ENCODE measurements at places on chromosomes 5 and 9.

DNA sequence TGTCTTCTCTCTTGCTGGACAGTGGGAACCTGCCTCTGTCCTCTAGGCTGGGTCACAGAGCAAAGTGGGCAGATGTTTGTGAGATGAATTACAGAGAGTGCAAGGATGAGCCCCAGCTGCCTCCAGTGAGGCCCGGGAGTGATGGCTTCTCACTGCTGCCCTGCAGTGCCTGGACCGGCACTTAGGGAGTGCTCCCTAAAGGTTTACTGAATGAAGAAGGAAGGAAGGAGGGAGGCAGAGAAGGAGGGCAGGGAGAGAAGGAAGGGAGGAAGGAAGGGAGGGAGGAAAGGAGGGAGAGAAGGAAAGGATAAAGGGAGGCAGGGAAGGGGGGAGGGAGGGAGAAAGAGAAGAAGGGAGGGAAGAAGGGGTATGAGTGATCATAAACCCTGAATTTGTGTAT, 42.7 kb upstream of the GRHPR start:
- H3K4me1 ChIP-seq, result no peaks in the 10 kb centered on the region
- no peaks in the 10 kb centered on the region for H3K27me3 ChIP-seq
- no peak overlapping the region for H3K4me3 ChIP-seq
- H3K36me3 ChIP-seq, result no peaks in the 10 kb centered on the region
- DNase-seq, result no peak

- H3K27ac ChIP-seq, result no peak overlapping the region
- H3K4me1 ChIP-seq, result peaks cover 9% of the 10 kb centered on the region
- no peak overlapping the region for H3K4me3 ChIP-seq
- no peaks in the 10 kb centered on the region for H3K27me3 ChIP-seq
- DNase-seq, result peak; percentile 46
- H3K36me3 ChIP-seq, result no peaks in the 10 kb centered on the region
These were observed 233.1 kb downstream of the ADAMTSL1 start for GRCh38 chr9:18707061-18707461.

GRCh38 chr5:31364881-31365636, 166.8 kb downstream of the DROSHA start:
- H3K36me3 ChIP-seq, result no peaks in the 10 kb centered on the region
- H3K27ac ChIP-seq, result no peak overlapping the region
- no peaks in the 10 kb centered on the region for H3K4me1 ChIP-seq
- no peak for DNase-seq
- H3K4me3 ChIP-seq, result no peak overlapping the region

GRCh38 chr9:123168586-123168985, 99.8 kb downstream of the STRBP start:
- no peak for DNase-seq
- H3K4me3 ChIP-seq, result no peak overlapping the region
- H3K27ac ChIP-seq, result no peak overlapping the region
- H3K27me3 ChIP-seq, result no peaks in the 10 kb centered on the region

DNA sequence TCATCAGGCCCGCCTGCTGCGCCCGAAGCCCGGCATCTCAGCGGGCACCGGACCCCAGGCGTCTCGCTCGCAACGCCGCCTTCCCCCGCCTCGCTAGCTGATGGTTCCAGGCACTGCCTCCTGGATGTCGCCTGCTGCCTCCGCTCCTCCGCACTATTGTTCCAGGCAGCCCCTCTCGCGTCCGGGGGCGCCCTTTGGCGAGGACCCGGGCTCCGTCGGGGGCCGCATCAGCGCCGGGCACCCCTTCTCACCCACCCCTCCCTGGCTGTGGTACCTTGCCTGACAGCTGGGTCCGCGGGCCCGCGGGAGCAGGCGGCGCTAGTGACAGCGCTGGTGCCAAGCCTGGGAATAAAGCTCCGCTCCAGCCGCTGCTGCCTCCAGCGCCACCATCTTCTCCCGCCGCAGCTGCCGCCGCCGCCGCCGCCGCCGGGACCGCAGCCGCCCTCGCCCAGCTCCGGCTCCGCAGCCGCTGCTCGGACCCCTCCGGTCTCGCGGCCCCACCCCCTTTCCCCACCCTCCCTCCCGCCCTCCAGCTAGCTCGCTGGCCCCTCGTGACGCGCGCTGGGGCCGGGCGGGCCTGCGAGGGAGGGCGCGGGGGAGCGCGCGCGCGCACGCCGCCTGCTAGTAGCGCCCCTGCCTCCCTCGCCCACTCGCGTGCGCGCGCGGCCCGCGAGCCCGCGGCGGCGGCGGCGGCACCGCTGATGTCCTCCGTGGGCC, at the start of gene APBA1:
TSS of gene APBA1 (minus strand) at position 493 of the 717 bp plus-strand sequence.
- peak within 1 kb of the TSS; percentile 77 for H3K4me3 ChIP-seq
- no peaks in the 10 kb centered on the region for H3K36me3 ChIP-seq
- H3K27me3 ChIP-seq, result peaks cover 12% of the 10 kb centered on the region
- peaks cover 26% of the 10 kb centered on the region for H3K4me1 ChIP-seq

DNA sequence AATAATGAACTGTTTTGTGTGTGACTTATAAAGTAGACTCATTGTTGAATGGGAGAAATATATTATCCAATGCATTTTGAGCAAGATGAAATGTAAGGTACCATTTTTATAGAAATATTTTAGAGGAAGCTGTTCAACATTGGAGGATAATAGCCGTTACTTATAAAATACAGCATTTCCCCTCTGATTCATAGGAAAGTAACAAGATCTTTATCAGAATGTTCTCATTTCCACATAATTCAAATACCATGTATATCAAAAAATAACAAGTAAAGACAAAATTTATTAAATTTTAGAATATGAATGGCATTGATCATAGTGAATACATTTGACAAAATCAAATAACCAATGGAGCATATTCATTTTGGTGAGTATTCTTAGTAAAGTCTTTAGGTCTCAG, 346.7 kb upstream of the PTGER4 start:
- H3K4me3 ChIP-seq, result no peak overlapping the region
- no peaks in the 10 kb centered on the region for H3K27me3 ChIP-seq
- no peak overlapping the region for H3K27ac ChIP-seq
- no peaks in the 10 kb centered on the region for H3K4me1 ChIP-seq
- DNase-seq, result no peak

- no peaks in the 10 kb centered on the region for H3K4me1 ChIP-seq
- no peak for DNase-seq
- no peaks in the 10 kb centered on the region for H3K36me3 ChIP-seq
- H3K27me3 ChIP-seq, result no peaks in the 10 kb centered on the region
- no peak overlapping the region for H3K4me3 ChIP-seq
These were observed 1290.0 kb downstream of the EFNA5 start for GRCh38 chr5:106380736-106381135.

DNA sequence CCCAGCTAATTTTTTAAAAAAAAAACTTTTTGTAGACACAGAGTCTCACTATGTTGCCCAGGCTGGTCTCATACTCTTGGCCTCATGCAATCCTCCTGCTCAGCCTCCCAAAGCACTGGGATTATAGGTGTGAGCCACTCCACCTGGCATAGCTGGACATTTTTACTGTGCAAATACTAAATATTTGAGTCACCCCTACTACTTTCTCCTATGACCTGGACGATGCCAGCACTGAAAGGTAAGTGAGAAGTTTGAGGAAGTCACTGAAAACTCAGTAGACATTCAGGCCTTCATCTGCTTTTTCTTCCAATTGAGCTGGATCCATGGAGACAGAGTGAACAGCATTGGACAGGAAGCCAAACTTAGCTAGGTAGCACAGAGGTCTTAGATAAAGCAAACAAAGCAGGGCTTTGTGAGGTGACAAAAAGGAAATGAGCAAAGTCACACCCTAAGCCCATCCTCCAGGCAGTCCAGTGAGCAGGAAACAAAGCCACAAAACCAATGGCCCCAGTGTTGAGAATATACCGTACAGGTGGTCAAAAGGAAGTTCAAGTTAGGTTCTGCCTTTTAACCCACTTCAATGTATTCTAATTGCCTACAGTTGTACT, 192.6 kb upstream of the RASA1 start:
- H3K27ac ChIP-seq, result no peak overlapping the region
- no peaks in the 10 kb centered on the region for H3K27me3 ChIP-seq
- H3K4me3 ChIP-seq, result no peak overlapping the region

GRCh38 chr9:125189361-125190289, at the start of gene PPP6C:
TSS of gene PPP6C (minus strand) at chr9:125189803. CDS start at chr9:125189718, 85 bp downstream.
- DNase-seq, result peak; percentile 97
- H3K36me3 ChIP-seq, result no peaks in the 10 kb centered on the region
- peaks cover 54% of the 10 kb centered on the region for H3K4me1 ChIP-seq
- peak within 1 kb of the TSS; percentile 92 for H3K27ac ChIP-seq
- no peaks in the 10 kb centered on the region for H3K27me3 ChIP-seq
- H3K4me3 ChIP-seq, result peak within 1 kb of the TSS; percentile 100

DNA sequence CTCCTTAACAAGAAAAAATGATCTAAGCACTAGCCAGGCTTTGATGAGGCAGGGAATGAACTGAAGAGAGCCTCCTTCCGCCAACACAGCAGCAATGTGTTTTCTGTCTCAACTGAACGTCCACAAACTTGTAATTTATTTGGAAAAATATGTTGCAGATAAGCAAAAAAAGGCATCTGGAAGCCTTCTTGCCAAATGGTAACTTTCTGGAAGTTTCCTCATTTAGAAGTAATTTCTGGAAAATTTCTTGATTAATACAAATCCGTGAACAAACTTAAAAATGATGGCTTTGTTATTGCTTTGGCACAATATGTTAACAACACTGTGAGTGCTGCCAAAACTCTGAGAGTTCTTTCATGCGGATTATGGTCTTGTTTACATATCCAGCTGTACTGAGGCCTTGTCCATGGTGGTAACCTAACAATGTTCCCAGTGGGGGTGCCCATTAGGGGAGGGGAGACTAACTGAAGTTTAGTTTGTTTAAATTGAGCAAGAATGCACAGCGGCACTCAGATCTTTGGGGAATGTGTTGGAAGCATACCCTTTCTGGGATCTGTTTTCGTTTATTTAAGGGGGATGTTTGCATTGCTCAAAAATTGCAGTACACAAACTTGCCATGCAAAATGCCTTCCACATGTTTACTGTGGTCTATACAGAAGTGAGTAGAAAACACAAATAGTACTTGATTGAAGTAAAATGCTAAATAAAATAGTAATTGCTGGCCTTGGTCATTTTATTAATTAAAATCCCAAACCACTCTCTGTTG, 334.7 kb downstream of the NR2F1-AS1 start:
- peaks cover 29% of the 10 kb centered on the region for H3K4me1 ChIP-seq
- no peaks in the 10 kb centered on the region for H3K36me3 ChIP-seq
- DNase-seq, result no peak
- no peak overlapping the region for H3K4me3 ChIP-seq
- H3K27ac ChIP-seq, result no peak overlapping the region

DNA sequence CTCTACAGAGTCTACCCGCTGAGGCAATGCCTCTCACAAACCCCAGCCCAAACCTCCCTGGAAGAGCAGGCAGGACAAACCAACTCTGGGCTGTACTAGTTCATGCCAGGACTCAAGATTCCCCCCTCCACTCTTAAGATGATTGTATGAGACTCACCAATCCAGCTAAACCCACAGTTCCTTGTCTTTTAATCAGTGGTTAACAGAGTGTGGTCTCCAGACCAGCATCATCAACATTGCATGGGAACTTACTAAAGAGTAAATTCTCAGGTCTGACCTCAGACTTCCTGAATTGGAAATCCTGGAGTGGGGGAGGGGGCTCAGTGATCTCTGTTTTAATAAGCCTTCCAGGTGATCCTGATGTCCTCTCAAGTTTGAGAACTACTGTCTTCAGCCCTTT, 240.9 kb downstream of the GAS1 start:
- H3K27ac ChIP-seq, result no peak overlapping the region
- DNase-seq, result no peak
- no peaks in the 10 kb centered on the region for H3K27me3 ChIP-seq
- H3K4me1 ChIP-seq, result no peaks in the 10 kb centered on the region
- H3K36me3 ChIP-seq, result no peaks in the 10 kb centered on the region

- no peaks in the 10 kb centered on the region for H3K27me3 ChIP-seq
- H3K36me3 ChIP-seq, result peaks cover 40% of the 10 kb centered on the region
- no peak for DNase-seq
- H3K4me3 ChIP-seq, result no peak overlapping the region
These were observed 49.8 kb downstream of the PRRT1B start for GRCh38 chr9:131594906-131595665.

- no peak overlapping the region for H3K4me3 ChIP-seq
- DNase-seq, result no peak
- no peaks in the 10 kb centered on the region for H3K36me3 ChIP-seq
- no peak overlapping the region for H3K27ac ChIP-seq
- H3K27me3 ChIP-seq, result no peaks in the 10 kb centered on the region
These were observed 192.7 kb downstream of the TENT4A start for GRCh38 chr5:6905883-6906282.

GRCh38 chr9:36074870-36075532, 38.3 kb downstream of the RECK start:
- DNase-seq, result peak; percentile 68
- H3K27ac ChIP-seq, result peak overlapping the region; percentile 27
- H3K4me1 ChIP-seq, result peaks cover 17% of the 10 kb centered on the region
- H3K27me3 ChIP-seq, result no peaks in the 10 kb centered on the region
- no peaks in the 10 kb centered on the region for H3K36me3 ChIP-seq
- H3K4me3 ChIP-seq, result no peak overlapping the region

- no peak for DNase-seq
- H3K36me3 ChIP-seq, result no peaks in the 10 kb centered on the region
- no peaks in the 10 kb centered on the region for H3K27me3 ChIP-seq
These were observed 90.7 kb upstream of the PTCH1 start for GRCh38 chr9:95607507-95607906.

- no peaks in the 10 kb centered on the region for H3K27me3 ChIP-seq
- no peak overlapping the region for H3K4me3 ChIP-seq
- no peak for DNase-seq
- no peak overlapping the region for H3K27ac ChIP-seq
- peaks cover 45% of the 10 kb centered on the region for H3K36me3 ChIP-seq
These were observed 24.7 kb downstream of the PSIP1 start for GRCh38 chr9:15485836-15486666.

DNA sequence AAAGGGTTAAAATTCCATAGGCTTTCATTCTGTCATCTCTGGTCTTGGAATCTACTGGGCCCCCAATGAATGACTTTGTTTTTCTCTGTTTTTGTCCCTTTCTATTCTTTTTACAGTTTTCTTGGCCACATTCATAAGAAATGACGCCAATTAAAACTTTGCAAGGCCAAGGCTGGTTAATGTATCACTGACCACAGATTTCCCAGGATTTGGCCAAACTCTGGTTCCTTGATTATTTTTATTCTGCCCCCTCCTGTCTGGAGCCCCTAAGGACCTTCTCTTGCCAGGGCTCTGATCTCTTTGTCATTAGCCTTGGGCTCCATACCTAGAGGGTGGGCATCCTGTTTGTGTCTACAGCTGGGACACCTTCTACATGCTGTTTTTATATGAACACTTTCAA, 388.9 kb upstream of the PAPPA start:
- no peaks in the 10 kb centered on the region for H3K36me3 ChIP-seq
- H3K4me3 ChIP-seq, result no peak overlapping the region

All from stomach (tissue), 19 donors.